ENCODE measurements at places on chromosomes 4 and X. TPM values are rescaled to one million over a fixed set of nuclear protein-coding genes. Genes with fewer than 3 reads are reported as not detected.

- DNase-seq, result no peak
Measured at GRCh38 chr4:169492436-169493163, 119.8 kb downstream of the NEK1 start.

DNA sequence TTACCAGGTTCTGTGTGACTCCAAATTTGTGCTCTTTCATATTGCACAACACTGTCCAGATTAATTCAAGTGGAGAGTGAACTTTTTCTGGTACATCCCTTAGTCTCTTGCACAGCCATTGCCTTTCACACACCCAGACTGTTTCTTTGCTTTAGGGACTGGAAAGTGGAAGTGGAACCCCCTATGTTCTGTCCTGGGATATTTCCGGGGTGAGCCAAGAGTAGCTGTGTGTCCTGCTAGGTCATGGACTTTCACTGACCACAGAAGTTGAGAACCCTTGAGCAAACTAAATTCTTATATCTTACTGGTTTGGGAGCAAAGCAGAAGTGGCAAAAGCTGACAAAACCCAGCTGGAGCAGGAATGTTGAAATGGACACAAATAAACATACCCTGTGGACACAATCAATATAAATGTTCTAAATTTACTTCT is 10.3 kb upstream of the VSIG4 start:
- no peak for DNase-seq

DNA sequence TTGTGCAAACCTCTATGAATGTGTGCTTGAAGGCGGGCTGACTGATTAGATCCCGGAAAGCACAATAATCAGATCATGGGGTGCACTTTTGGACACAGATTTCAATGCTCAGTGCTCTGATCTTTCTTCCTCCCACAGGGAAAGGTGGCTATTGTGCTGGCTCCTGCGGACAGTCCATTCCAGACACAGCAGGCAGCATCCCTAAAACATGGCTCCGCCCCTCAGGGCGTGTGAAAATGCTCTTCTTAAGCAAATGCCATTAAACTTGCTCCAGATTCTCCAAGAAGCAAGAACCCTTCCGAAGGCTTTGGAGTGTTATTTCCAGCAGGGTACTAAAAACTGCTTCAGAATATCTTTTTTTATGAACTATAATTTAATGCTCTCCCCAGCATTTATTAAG is 100.0 kb downstream of the SLC2A9 start:
- no peak for DNase-seq

- no peak for DNase-seq
Measured at GRCh38 chr4:26201120-26201519, 119.7 kb upstream of the RBPJ start.

- no peak for DNase-seq
Measured at GRCh38 chrX:120361764-120362305, at the start of gene ATP1B4. ATP1B4 (plus strand) TSS chrX:120362089; CDS start chrX:120362169, 80 bp downstream.

DNA sequence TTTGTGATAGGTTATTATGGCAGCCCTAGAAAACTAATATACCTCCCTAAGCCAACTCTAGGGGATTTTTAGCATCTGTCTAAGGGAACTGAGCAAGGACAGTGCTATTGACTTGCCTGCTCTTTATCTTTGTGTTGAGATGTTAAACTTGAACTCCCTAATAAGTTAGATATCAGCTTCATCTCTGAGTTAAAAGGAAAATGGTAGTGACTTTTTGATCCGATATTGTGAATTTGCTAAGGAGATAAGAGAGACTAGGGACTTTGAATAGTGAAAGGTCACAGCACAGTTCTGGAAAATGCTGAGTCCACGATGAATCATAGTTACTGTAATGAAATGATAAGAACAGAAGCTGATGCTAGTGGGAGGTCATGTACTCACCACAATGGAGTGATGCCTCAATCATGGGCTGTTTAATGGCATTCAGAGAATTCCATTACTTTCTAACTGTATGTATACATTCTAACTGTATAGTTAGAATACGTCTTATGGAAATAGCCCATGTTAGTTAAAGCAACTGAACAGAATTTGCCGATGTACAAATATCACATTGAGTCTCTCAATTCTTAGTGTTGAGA is 147.2 kb downstream of the GLRA3 start:
- no peak for DNase-seq

DNA sequence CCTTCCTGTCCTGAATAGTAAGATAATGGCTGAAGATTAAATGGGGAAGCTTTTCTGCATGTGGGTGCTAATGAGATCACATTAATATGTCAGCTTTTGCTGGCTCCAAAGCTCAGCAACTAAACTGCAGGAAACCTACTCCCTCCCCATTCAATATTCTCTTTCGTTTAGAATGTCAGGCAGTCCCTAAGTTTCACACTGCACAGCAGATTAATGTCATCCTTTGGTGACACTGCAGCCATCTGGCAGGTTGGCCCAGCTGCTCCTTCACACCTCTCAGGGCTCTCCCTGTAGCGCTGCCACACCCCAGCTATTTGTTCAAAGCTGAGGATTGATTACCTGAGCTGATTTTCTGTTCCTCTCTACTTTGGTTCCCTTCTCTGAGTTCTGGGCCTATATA is 110.5 kb downstream of the KDR start:
- no peak for DNase-seq

DNA sequence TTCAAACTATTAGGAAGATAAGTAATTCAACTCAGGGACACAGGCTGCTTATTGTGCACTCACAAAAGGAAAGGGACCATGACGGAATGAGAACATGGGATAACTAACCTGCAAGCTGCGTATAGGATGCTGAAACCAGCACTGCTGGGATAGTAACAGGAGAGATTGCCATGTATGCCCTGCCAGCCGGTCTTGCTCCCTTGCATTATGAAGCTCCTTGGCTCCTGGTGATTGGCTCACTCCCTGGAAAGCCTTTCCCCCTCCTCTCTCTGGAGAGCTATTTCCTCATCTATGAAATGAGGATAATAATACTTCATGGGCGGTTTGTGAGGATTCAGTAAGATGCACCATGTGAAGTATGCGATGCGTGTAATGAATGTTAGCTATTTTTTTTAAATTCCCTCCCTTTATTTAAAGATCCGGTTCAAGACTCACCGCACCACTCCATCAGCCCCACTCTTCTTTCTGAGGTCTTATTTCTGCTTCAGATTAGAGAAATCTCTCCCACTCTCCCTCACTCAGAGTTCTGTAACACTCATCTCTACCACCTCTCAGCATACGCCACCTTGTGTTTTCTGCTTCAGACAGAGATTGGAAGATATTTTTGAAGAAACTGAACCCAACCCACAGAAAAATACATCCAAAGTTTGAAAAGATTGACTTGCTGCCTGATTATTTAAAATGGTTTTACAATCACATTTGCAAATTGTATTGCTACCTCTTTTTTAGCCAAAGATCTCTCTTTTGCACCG is 18.4 kb downstream of the MSMO1 start:
- no peak for DNase-seq

- DNase-seq, result peak; percentile 32
Measured at GRCh38 chr4:44927399-44928380, 201.3 kb upstream of the GNPDA2 start.

DNA sequence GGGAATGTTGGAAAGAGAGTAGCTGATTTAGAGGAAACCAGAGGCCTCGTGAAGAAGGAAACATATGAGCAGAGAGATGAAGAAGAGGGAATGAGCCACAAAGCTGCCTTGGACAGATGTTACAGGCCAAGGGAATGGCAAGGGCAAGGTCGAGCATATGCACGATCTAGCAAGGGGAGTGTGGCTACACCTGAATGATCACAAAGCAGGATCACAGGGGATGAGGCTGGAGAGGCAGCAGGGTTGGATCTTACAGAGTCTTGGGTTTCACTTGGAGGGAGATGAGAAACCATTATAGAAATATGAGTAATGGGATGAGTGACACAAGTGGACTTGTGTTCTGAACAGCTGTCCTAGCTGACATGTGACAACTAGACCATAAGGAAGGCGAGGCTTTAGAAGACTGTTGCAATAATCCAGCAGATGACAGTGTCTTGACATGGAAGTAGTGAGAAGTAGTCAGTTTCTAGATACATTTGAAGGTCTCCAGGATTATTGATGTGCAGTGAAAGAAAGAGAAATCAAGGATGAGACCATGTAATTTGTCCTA is 58.7 kb downstream of the RASGEF1B start:
- DNase-seq, result no peak

- no peak for DNase-seq
Measured at GRCh38 chrX:151852294-151852693, 60.4 kb upstream of the MAGEA4 start.

DNA sequence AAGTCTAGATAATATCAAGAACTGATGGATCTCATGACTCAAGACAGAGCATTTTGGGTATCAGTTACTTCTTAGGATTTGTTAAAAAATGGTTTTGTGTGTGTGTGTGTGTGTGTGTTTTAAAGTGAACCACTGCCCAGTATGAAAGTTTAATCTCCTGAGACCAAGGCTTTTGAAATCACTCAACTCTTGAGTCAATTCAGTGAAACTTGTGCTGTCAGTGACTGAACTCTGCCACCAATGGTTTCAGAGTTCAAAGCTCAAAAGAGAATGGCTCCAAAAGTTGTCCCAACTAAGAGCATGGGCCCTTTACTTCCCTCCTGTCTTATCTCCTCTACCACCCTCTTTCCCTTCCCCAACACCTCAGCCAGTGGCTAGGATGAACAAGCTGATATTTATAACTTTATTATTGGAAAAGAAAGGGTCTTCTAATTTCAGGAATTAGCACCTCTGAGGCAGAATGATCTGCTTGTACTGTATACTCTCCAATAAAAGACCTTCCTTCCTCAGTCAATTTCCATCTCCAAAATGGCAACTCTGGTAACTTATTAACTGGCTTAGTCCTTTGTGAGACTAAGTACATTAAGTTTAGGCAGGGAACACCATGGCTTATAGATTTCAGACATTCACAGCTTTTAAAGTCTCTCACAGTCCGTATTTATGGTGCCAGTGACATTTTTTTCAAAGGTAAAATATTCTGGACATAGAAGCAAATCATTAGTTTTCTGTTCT is 152.2 kb downstream of the REPS2 start:
- DNase-seq, result no peak

- DNase-seq, result no peak
Measured at GRCh38 chr4:24915121-24915922, 2.5 kb upstream of the CCDC149 start.

GRCh38 chr4:42398871-42399331 is 1.6 kb downstream of the SHISA3 start:
- no peak for DNase-seq

DNA sequence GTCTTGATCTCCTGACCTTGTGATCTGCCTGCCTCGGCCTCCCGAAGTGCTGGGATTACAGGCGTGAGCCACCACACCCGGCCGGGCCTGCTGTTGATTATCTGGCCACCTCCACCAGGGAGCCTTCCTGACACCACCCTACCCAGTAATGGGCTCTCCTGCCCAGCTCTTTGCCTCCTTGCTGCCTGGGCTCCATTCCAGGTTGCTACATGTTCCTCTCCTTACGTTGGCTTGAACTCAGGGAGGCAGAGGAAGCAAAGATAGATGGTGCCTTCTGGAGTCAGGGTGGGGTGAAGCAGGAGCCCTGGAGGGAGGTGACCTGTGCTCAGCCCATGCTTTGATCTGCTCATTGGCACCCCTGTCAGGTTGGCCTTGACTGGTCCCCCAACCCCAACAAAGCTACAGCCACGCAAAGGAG is 26.3 kb downstream of the FLNA start:
- peak; percentile 61 for DNase-seq

DNA sequence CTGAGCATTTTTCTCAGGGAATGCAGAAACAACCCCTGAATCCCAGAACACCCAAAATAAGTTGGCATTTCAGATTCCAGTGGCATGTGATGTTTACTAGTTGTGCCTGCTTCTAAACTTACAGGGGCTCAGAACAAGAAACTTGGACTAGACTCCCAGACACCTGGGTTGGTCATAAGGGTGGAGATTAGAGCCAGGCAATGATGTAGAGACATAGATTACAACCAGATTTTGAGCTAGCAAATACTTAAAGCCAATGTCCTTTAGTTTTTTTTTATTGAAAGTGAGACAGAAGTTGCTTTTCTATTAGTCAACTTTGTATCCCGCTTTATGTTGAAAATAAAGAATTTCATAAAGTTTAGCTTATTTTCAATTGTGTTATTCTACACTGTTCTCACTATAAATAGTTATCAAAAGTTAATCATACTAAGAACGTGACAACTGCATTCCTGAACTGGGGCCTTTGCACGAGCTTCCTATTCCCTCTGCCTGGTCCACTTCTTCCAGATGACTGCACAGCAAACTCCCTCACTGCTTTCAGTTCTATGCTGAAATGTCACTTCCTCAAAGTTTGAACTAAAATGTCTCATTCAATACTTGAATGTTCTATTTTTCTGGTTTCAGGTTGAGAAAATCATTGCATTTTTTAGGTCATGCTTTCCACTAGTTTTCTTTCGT is 224.7 kb upstream of the PPP1R2C start:
- no peak for DNase-seq

- DNase-seq, result no peak
Measured at GRCh38 chr4:70392057-70392776, 5.5 kb upstream of the OPRPN start.

- no peak for DNase-seq
Measured at GRCh38 chr4:74845834-74846233, 51.5 kb upstream of the BTC start.

- no peak for DNase-seq
Measured at GRCh38 chr4:153787061-153787560, 1.8 kb downstream of the SFRP2 start.

- no peak for DNase-seq
Measured at GRCh38 chr4:103449296-103450023, 251.3 kb upstream of the CENPE start.

- no peak for DNase-seq
Measured at GRCh38 chr4:94507708-94508107, 56.0 kb downstream of the PDLIM5 start.

DNA sequence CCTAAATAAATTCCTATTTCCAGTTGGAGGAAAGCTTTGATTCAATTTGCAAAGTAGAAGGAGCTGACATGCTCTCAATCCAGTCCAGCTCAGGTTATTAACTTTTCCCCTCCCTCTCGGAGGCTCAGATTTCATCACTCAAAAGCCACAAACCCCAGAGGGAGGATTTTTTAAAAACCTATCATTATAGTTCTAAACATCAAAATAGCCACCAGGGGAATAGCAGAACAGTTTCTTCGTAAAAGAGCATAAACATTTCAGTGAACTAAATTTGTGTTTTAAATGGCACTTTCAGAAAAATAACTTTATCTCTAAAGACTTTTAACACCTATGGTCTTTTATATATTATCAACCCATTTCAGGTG is 8.8 kb downstream of the GPRIN3 start:
- DNase-seq, result no peak

- no peak for DNase-seq
Measured at GRCh38 chr4:3481113-3481531, 18.0 kb downstream of the DOK7 start.

GRCh38 chr4:78862314-78862737 is 76.9 kb downstream of the PAQR3 start:
- no peak for DNase-seq

The EGFL6 gene
- 0.18 TPM for total RNA-seq

The CYBB gene
- not detected for total RNA-seq

The RBM46 gene
- not detected for total RNA-seq

The TLR1 gene
- total RNA-seq, result 0.38 TPM

The SMR3B gene
- total RNA-seq, result not detected

The LINC00632 gene
- 626 TPM for total RNA-seq

The HPF1 gene
- 18.5 TPM for total RNA-seq

The MID1 gene
- 12.1 TPM for total RNA-seq

The CLGN gene
- 0.60 TPM for total RNA-seq

The MAGEC3 gene
- not detected for total RNA-seq

The CYP4V2 gene
- 13.4 TPM for total RNA-seq

The TRAM1L1 gene
- total RNA-seq, result 4.1 TPM
